Upper lobe of right lung (tissue), 1 donor: ENCODE measurements at places on chromosomes 1 and 21. TPM values are rescaled to one million over a fixed set of nuclear protein-coding genes. Genes with fewer than 3 reads are reported as not detected.
A peak's percentile ranks its signal among the peaks of the same experiment; 100 is the strongest.

FYB2 gene
- 1.7 TPM for total RNA-seq

OR14I1 gene
- total RNA-seq = not detected

DNA sequence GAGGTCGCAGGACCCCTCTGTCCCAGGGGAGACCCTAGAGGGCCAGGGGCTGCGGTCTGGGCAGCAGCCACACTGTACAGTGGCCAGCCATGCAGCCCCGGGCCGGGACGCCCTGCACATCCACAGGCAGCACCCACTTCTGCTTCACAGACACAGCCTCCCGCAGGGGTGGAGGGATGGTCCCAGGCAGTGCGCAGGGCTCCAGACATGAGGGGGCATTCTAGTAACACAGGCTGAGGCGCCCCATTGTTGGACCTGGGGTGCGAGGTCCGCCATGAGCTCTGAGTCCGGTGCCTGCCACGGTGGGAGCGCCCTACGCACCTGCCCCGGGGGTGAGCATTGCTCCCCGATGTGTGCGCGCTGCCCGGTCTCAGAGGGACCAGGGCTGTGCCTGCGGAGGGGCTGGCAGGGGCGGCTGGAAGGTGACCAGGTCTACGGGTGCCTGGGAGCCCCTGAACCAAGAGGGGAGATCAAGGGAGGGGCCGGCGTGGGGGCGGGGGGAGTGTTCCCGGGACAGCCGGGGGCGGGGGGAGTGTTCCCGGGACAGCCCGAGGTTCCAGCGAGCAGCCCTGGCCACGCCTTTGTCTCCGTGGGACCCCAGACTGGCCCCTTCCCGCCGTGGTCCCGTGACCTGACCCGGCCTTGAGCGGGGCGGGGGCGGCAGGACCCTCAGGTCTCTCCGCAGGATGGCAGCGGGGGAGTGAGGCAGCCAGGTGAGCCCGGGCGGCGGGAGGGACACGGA, 4.5 kb downstream of the MMEL1 start:
- H3K27ac ChIP-seq = no peak overlapping the region
- no peaks in the 10 kb centered on the region for H3K36me3 ChIP-seq
- H3K27me3 ChIP-seq = peaks cover 47% of the 10 kb centered on the region

DNA sequence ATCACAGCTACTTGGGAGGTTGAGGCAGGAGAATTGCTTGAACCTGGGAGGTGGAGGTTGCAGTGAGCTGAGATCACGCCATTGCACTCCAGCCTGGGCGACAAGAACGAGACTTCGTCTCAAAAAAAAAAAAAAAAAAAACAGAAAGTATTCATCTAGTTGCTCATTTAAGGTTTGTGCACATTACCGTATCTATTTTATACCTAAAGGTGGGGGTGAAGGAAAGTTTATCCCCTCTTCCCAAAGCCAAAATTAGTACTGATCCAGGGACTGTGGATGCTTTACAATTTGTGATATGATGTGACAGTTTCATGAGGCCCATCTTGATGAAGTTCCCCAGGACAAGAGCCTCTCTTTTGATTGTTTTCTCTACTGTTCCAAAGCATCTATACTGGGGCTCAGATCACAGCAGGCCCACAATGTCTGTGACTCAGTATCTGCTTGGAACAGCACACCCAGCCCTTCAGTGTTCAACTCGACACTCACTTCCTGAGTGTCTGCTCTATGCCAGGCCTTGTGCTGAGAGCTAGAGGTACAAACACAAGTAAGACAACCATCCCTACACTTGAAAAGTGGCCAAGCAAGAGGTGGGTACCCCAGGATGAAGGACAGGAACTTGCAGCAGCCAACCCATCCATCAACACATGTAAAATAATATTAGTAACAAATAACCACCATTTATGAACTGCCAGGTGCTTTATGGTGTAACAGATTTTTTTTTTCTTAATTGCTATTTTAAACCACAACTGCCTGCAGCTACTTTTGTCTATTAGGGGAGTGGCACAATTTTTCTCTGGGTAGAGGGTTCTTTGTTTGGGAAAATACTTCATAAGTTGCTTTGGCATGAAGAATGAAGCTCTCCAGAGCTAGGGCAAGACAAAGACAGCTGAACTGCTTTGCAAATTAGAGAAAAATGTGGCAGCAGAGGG, 29.0 kb upstream of the KHDRBS1 start:
- peaks cover 12% of the 10 kb centered on the region for H3K4me1 ChIP-seq
- peak overlapping the region; percentile 45 for H3K27ac ChIP-seq
- H3K27me3 ChIP-seq = no peaks in the 10 kb centered on the region
- H3K4me3 ChIP-seq = no peak overlapping the region

DNA sequence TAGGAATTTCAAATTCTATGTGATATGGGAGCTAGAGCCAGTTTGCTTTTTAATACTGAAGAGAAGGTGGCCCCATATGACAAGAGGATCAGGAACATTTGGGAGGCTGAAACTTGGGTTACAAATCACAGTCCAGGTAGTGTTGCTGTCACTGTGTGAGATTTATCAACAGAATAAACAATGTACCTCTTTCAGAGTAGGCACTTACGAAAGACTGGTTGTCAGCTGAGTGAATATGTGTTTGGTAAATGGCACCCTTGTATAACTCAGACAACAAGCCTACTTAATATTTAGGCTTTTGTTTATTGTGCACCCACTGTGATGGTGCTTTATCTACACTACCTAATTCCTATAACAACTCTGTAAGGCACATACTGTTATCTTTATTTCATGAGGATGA, 7.4 kb upstream of the HAO2 start:
- no peak overlapping the region for H3K4me3 ChIP-seq
- H3K36me3 ChIP-seq = no peaks in the 10 kb centered on the region
- H3K27ac ChIP-seq = no peak overlapping the region
- DNase-seq = no peak
- H3K4me1 ChIP-seq = no peaks in the 10 kb centered on the region
- H3K27me3 ChIP-seq = no peaks in the 10 kb centered on the region

GRCh38 chr1:79188337-79188736, 181.8 kb upstream of the ADGRL4 start:
- H3K27me3 ChIP-seq = no peaks in the 10 kb centered on the region
- H3K36me3 ChIP-seq = no peaks in the 10 kb centered on the region
- H3K4me1 ChIP-seq = no peaks in the 10 kb centered on the region
- no peak overlapping the region for H3K27ac ChIP-seq
- H3K4me3 ChIP-seq = no peak overlapping the region

SEMA6C gene
- 6.7 TPM for total RNA-seq

DNA sequence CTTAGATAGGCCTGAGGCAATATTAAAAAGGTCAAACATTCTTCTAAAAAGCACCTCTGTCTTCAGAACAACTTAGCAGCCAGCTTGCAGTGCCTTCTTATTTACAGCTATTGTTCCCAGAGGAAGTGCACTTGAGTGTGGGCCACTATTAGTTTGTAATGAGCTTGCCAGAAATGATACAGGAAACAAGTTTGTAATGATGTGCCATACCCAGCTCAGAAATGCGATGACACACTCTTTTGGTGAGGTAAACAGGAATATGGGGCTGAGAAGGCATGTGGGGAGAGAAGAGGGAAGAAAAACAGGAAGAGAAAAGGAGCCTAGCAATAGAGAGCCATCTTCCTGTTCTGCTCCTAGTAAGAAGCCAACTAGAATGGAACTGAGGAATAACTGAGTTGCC, 295.4 kb downstream of the AGBL4 start:
- no peaks in the 10 kb centered on the region for H3K4me1 ChIP-seq
- no peak for DNase-seq
- no peak overlapping the region for H3K4me3 ChIP-seq
